ENCODE measurements at places on chromosomes 7 and 10.

- no peak for DNase-seq
These were observed 145.0 kb downstream of the CALCR start for GRCh38 chr7:93429563-93429962.

DNA sequence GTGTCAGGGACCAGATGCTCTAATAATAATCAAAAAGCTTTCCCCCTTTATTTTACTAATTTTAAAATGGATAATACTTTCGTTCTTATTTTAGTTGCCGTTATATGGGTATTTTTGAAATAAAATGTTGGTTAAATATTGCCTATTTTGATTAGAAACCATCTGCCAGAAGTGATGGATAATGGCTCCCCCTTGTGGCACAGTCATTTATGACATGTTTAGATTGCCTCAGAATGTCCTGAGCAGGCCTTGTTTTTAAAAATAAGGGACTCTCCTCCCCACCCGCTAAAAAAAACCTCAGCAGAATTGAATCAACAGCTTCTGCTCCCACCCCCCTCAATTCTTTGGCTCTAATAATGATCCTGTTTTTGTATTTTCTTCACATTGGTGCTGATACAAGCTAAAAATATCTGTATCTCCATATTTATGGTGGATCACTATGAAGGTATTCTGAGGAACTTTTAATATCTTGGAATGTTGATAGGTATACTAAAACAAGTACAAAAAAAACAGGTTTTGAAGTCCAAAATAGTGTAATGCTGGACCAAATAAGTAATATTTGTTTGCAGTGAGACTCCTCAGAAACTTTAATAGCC is 38.8 kb downstream of the TMEM60 start:
- DNase-seq = no peak

DNA sequence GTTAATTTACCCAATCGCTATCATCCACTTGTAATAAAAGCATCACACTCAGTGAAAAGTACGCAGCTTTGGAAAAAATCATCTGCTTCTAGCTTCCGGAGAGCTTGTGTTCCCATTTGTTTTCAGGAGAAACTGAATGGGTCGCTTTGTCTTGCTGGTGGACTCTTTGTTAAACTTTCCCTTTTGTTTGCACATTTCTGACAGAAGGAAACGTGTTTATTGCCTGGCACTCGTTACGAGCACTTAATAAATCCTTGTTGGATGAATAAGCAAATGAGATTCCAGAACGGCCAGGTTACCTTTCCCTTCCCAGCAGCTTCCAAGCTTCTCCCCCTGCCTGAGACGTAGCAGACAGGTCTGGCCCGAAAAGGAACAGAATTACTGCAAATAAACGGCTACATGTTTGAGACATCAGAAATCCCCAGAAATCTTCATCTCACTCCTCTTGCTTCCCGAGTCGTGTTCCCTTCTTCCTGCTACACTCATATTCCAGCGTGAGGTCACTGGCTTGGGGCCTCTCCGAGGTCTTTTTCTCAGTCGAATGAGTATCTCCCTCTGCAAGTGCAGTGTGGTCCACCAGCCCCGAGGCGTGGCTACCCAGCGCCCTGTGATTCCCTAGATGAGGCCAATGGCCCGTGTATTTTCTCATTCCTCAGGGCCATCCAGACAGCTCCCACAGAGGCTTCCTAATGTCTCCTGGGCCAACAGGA is 167.2 kb downstream of the FRMD4A start:
- DNase-seq = no peak

DNA sequence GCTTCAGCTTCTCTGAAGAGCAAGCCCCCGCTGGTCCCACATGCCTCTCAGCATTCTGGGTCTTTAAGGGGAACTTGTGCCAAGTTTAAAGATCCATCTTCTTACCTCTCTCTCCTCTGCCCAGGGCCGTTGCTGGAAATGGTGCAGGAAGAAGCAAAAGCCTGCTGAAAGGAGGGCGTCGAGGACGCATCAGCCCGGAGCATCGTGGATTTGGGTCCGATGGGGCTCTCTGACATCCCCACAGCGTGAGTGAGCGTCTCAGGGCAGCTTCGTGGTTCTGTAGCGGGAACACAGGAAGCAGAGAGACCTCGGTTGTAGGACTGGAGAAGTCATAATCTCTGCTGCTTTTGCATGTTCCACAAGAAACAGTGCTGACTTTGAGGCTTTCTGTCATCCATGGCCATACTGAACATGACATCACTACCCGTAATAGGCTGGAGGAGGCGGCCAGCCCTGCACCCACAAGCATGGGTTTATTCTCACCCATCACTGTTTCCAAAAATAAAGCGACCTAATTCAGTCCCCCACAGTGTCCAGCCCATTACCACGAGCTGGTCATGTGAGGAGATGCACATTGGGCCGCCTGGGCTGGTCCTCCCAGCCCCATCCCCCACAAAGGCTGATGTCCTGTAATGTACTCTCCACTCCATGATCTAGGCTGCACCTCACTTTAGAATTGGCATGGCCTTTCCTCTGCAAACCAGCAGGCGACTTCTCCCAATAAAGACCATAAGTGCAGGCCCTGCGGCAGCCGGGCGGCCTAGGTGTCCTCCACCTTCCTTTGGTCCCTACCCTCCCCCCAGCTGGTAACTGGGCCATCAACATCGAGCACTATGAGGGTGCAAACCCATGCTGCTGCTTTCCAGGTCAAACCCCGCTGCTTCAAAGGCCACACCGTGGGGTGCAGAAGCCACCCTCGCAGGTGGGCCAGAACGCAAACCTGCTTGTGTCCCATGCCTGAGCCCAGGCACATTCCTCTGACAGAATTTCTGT is 276.9 kb downstream of the TNS3 start:
- DNase-seq = no peak

- no peak for DNase-seq
These were observed 49.2 kb downstream of the LGI1 start for GRCh38 chr10:93806903-93807302.

- DNase-seq = no peak
These were observed 683.9 kb downstream of the MAGI2 start for GRCh38 chr7:78769481-78770101.

DNA sequence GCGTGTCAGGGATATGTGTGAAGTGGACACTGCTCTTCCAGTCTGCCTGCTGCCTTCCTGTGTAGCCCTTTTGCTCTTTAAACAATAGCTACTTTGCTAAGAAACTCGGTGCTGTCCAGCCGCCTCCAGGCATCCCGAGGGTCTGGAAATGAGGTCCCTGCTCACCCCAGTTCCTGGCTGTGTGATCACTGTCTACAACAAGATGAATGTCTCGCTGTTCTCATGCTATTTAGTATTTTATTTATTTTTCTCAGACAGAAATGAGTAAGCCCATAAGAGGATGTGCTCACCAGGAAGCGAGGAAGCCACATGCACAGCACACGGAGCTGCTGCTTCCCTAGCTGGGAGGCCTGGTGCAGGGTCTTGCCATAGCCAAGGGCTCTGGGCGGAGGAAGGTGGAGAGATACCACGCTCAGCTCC is 167.0 kb upstream of the PITRM1 start:
- no peak for DNase-seq

DNA sequence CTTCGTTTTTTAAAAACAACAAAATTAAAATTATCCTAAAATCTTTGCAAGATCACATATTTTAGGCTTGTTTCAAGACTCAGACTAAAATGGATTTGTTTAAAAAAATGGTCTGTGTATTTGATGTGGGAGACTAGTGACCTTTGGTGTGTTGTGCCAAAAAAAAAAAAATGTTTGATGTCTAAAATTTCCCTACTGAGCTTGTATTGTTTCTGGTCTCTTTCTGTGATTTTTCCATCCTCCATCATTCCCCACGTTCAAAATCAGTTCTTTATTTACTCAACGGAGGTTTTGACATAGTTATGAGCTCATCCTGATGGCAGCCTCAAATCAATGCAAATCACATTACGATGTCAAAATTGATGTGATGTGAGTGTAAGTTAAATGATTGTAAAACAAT is 326.2 kb downstream of the RNLS start:
- DNase-seq = no peak

DNA sequence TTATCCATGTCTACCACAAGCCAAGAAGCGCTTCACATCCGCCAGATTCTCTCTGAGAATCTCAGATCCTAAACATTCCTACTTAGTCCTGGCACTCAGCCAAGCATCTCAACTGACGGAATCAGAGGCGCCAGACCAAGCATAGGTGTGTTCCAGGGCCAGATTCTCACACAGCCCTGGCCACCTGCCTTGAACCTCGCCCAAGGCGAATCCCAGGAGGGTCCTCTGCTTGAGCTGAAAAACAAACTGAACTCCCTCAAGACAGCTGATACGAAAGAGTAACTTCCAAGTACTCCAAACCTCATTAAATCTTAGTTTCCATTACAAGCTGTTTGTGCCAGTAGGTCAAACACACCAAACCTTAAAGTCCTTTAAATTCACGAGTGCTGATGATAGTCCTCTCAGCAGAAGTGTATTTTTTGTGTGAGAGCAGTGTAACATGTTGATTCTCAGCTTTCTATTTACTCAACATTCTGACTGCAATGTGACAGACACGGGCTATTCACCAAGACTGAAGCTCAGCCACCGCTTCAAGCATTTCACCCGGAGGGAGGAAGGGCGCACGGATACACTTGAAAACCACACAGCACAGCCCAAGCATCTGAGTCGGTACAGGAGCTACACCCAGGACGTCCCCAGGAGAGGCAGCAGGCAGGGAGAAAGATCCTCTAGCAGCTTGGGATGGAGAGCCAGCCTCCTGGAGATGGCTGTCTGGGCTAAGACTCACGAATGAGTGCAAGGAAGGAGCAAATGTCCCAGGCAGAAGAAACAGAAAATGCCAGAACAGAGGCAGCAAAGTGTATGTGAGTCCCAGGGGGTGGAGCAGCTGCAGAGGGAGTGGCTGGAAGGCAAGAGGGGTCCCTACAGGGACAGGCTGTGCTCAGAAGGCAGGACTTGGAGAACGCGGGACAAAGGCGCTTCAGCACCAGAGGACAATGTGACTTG is 6.0 kb downstream of the PARD3 start:
- no peak for DNase-seq

DNA sequence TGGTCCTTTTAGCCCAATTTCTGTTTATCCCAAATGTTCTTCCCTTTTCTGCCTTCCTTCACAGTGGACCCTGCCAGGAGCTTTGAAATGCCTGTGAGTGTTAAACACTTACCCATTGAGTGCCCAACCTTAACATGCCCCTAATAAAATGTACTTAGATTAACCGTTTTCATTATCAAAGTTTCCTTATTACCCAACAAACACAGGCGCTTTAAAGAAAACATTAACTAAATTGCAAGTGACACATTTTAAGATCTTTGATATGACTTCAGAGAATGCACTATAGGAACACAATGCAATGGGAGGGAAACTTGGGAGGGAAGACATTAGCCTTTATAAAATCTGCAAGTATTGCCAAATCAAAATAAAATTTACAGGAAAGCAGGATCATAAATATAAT is 177.0 kb downstream of the CFTR start:
- DNase-seq = no peak

- DNase-seq = peak; percentile 84
These were observed 1.6 kb downstream of the ZNF746 start for GRCh38 chr7:149495785-149496641.

DNA sequence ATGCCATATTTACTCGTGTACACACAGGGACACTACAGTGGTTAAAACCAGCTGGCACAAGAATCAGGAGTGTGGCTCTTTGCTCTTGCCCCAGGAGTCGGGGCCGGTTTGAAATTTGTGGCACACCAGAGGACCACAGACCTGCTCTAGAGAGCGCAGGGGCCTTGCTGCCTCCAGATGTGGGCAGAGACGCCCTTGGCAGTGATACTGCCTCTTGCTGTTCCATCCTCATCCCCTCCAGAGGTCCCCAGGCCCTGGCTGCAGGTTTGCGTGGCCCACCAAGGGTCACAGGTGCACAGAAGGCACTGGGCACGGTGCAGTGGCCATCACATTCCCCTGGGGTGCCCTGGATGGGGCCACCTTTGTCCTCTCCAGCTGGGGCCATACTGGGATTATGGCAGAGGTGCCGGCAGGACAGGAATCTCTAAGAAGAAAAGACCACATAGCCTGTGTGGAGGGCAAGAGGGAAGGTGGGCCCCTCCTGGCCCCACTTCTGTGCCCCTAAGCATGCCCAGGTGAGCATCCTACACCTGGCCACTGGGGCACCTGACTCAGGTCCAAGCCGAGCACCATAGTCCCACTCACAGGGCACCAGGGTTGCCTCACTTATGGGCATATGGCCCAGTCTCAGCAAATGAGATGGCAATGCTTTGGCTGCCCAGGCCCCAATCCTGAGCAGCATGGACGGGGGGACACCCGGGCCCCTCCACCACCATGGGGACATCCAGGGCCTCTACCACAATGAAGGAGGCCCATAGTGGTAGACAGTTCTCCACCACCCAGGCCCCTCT is 45.6 kb downstream of the FOXL3 start:
- no peak for DNase-seq

DNA sequence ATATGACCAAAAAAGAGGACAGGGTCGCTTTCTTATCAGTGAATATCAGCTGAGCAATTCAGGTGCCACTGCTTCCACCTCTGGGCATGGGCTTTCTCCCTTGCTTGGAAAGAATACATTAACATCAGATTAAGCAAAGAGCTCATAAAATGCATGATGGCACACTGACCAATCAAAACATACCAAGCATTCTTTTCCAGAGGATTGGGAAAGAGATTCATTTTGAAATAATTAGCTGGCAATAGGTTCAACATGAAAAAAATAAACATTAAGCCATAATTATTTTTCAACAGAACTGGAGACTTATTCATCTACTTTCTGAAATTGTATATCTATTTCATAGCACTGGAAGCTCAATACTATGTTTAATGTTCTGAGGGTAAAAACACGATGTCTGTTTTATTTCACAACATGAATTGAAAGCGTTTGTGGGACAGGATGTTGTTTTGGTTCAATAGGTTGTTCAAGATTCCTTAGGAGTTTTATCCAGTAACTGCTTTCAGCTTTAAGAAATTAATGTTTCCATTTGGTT is 53.2 kb downstream of the TFAM start:
- DNase-seq = no peak

GRCh38 chr10:61760943-61761824 is 98.5 kb downstream of the CABCOCO1 start:
- no peak for DNase-seq

DNA sequence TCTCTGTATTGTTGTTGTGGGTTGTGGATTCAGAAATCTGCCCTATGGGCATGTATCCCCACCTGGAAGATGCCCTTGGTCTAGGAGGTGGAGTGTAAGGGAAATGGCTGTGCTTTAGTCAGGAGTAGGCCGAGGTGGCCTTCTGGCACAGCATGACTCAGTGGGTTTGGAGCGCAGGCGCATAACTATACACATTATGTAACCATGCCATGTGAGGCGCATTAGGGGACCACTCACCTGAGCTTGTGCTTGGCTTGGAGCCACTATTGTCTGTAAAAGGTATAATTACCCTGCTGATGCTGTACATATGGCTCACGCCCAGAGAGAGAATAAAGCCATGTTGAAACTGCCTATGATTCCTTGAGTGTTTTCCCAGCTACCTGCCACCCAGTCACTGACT is 20.6 kb upstream of the ADAMTS14 start:
- DNase-seq = no peak

GRCh38 chr10:125011926-125012705 is 70.2 kb downstream of the ZRANB1 start:
- peak; percentile 44 for DNase-seq

Measured in ovary (tissue), 10 donors.